ENCODE measurements at places on chromosomes 4 and X.

- DNase-seq: no peak
These were observed 13.4 kb downstream of the TBC1D9 start for GRCh38 chr4:140742838-140743193.

DNA sequence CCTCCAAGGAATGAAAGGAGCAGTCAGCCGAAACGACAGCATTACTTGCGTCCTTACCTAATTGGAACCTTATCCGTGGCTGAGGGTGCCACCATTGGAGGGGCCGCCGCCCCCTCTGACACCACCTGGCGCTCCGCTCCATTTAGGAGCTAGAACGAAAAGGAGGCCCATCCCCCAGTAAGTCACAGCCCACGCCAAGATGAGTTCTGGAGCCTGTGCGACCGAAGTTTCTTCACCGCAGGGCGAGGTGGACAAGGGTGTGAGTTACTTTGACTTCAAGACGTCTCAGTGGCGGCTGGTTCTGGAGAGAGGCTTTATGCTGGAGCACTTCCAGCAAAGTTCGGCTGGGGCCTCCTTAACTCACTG, 729 bp upstream of the IRF2 start:
- peak; percentile 49 for DNase-seq

DNA sequence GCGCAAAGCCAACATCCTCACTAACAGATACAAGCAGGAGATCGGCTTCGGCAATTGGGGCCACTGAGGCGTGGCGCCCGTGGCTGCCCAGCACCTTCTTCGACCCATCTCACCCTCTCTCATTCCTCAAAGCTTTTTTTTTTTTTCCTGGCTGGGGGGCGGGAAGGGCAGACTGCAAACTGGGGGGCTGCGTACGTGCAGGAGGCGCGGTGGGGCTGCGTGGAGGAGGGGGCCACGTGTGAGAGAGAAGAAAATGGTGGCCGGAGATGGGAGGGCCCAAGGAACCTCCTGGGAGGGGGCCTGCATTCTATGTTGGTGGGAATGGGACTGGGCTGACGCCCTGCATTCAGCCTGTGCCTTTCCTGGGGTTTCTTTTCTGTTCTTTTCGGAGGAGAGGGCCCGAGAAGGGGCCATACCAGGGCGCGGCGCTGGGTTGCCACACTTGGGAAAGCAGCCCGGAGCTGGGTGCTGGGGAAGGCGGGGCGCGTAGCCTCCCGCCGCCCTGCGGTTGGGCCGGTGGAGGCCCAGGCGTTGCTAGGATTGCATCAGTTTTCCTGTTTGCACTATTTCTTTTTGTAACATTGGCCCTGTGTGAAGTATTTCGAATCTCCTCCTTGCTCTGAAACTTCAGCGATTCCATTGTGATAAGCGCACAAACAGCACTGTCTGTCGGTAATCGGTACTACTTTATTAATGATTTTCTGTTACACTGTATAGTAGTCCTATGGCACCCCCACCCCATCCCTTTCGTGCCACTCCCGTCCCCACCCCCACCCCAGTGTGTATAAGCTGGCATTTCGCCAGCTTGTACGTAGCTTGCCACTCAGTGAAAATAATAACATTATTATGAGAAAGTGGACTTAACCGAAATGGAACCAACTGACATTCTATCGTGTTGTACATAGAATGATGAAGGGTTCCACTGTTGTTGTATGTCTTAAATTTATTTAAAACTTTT, 4.5 kb downstream of the MID1IP1 start:
- peak; percentile 70 for DNase-seq

GRCh38 chrX:101191217-101191750, 28.3 kb upstream of the DRP2 start:
- DNase-seq: peak; percentile 30

- DNase-seq: no peak
These were observed 25.6 kb upstream of the GPR78 start for GRCh38 chr4:8554555-8555100.

GRCh38 chrX:22366166-22366702, 93.5 kb downstream of the CBLL2 start:
- DNase-seq: peak; percentile 38

- DNase-seq: no peak
These were observed 33.4 kb downstream of the TAPT1 start for GRCh38 chr4:16192631-16193518.

Data from foreskin fibroblast (primary cell).